ENCODE measurements at places on chromosomes 7 and 10. TPM values are rescaled to one million over a fixed set of nuclear protein-coding genes. Genes with fewer than 3 reads are reported as not detected.

GRCh38 chr7:88795553-88795952 lies at the start of gene TEX47:
Gene TEX47, minus strand, starts transcription at chr7:88795737. Its CDS starts 795 bp downstream, at chr7:88794942.
- no peak for DNase-seq

- DNase-seq: no peak
Observed at GRCh38 chr10:44569193-44570091, 184.5 kb upstream of the CXCL12 start.

GRCh38 chr10:104330168-104331110 lies 7.8 kb downstream of the ITPRIP start:
- DNase-seq: no peak

DNA sequence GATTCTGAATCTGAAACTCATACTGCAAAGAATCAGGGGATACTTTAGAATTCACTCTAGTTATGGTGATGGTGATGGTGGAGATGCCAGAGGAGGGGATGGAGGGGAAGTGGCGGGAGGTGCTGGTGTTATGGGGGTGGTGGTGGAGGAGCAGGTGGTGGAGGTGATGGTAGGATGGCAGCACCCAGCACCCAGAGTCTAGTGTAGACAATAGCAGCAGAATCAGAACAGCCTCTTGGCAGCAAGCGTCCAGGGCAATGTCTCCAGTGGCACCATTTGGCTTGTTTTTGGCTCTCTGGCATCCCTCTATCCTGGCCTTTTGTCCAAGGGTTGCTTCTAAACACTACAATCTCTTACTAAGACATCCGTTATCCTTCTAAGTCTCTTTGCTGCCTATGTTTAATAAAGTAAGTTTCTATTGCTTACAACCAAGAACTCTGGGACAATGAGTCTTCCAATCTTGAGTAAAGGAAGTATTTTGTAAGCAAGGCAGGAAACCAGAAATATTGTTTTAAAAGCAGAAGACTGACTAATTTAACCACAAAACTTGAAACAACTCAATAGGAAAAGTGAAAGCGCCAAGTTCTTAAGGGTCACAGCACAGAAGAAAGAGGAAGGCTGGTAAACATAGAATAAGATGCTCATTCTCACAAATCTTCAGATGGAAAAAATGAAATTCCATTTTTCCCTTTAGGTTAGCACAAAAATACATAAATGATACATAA lies 42.4 kb upstream of the GDF10 start:
- peak; percentile 61 for DNase-seq

- DNase-seq: no peak
Observed at GRCh38 chr10:85916286-85916685, 450.3 kb downstream of the GRID1 start.

- DNase-seq: no peak
Observed at GRCh38 chr7:67631476-67631875, 634.8 kb downstream of the TYW1 start.

DNA sequence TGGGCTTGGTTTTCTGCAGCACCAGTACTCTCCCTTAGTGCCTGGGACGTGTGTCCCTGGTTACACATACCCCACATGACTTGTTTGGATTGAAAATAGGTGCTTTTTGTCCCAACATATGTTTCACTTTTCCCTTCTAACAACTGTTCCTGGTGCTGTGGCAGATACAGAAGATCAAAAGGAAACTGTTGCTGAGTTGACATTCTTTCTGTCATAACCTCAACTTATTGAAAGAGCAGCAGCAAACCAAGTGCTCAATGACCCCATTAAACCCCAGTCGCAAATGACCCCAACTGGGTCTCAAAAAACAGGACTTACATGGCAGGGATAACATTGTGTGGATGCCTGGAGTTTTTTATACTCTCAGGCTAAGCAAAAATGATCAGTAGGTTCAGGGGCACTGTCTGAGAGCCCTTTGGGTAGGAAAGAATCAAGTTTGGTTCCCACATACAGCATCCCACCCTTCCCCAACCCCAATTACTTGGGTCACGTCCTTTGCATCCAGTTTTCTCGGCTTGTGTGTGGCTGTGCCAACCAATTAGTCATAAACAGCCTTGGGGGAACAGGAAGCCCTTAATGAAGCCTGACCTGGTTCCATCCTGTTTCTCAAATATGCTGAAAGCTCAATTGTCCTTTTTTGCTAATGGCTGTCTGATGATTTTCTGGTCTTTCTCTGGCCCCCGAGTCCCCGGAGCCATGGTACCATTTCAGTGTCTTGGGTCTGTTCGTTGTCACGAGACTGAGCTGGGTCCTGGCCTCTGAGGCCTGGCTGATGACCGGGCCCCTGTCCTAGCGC lies 4.9 kb downstream of the HKDC1 start:
- DNase-seq: no peak

- peak; percentile 24 for DNase-seq
Observed at GRCh38 chr7:142485617-142486226, 227.9 kb upstream of the PRSS58 start.

- DNase-seq: no peak
Observed at GRCh38 chr10:68137171-68137570, 27.9 kb downstream of the MYPN start.

DNA sequence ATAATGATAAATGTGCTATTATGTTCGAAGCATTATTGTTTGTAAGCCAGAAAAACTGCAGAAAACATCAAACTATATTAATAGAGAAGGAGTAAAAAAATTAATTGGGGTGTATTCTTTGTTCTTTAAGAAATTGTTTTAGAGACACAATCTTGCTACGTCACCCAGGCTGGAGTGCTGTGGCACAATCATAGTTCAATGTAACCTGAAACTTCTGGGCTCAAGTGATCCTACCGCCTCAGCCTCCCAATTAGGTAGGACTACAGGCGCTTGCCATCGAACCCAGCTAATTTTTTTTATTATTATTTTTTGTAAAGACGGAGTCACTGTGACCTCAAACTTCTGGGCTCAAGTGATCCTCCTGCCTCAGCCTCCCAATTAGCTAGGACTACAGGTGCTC lies 1138.6 kb downstream of the GATA3 start:
- no peak for DNase-seq

GRCh38 chr7:80264769-80265495 lies 130.3 kb downstream of the GNAI1 start:
- DNase-seq: no peak

DNA sequence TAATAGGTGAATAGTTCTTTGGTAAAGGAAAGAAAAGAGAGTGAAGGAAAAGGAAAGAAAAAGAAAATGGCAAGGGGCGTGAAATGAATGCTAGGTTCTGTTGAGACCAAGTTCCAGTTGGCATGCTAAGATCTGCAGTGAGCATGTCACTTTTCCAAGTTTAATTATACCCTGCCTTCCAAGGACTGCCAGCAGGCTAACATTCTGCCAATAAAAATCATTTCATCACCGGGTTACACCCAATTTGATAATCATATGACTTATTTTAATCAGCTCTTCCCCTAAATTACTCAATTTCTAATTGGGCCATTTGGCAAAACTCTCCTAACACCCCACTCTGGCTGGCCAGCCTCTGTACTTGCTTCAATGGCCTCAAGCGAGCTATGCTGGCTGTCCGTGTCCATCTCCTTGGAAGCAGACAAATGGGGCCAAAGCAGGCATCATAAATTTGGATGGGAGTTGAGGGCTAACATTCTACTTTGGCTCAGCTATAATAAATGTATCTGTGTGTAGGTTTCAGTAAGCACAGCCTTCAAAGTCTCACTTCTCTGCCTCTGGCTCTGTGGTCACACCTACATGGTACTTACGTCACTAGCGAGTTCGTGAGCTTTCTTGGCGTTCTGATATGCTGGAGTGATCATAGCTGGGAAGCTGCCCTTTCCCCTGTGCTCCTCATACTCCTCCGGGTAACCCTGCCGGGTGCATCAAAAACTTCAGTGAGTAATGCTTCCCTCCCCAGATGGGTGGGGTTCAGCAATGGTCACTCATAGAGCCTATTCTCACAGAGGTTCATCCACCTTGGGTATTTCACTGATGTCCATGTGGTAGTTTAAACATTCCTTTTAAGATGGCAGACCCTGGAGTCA lies 17.3 kb downstream of the NRAP start:
- DNase-seq: no peak

DNA sequence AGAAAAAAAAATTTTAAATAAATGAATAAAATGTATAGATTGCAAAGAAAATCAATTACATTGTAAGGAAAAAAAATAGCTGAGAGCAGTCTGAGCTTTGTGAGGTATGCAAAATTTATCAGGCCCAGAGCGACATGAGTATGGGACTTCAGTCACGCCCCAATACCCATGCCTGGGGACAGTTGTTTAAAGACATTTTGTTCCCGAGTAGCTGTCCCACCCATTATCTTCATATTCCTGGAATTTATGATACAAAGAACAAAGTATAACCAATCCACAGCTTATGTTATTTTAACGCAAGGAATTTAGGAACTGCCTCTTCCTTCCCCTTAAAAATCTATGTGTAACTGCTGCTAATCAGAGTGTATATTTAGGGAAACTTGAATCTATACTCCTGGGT lies 1.6 kb upstream of the PON2 start:
- no peak for DNase-seq

- no peak for DNase-seq
Observed at GRCh38 chr10:110609605-110610004, 34.5 kb upstream of the RBM20 start.

- no peak for DNase-seq
Observed at GRCh38 chr10:114719311-114719710, 61.2 kb upstream of the ABLIM1 start.

Gene PRLHR
- total RNA-seq: not detected

- DNase-seq: no peak
Observed at GRCh38 chr10:75402486-75403143, 1.1 kb upstream of the ZNF503 start.

- peak; percentile 89 for DNase-seq
Observed at GRCh38 chr10:100185364-100186252, at the start of gene ERLIN1. Gene ERLIN1, minus strand, starts transcription at chr10:100186029. Its CDS starts 403 bp downstream, at chr10:100185626.

DNA sequence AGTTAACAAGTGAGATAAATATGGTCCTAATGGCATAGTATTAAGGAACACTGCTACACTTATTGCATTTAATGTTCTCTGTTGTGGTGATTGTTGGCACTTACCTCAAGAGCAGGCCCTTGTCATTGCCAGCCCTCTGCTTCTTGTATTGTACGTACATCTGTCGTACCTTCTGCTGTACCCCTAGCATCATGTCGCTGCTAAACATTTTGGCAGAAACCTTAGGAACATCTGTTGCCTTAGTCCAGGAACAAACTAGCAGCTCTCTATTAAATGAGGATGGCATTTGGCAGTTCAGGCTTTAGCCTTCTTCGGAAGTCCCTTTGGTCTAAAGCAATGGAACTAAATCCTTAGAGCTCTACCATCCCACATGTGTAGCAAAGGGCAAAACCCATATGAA lies 47.6 kb downstream of the PRKG1 start:
- no peak for DNase-seq

- DNase-seq: no peak
Observed at GRCh38 chr10:65846949-65847348, 1078.9 kb upstream of the LRRTM3 start.

DNA sequence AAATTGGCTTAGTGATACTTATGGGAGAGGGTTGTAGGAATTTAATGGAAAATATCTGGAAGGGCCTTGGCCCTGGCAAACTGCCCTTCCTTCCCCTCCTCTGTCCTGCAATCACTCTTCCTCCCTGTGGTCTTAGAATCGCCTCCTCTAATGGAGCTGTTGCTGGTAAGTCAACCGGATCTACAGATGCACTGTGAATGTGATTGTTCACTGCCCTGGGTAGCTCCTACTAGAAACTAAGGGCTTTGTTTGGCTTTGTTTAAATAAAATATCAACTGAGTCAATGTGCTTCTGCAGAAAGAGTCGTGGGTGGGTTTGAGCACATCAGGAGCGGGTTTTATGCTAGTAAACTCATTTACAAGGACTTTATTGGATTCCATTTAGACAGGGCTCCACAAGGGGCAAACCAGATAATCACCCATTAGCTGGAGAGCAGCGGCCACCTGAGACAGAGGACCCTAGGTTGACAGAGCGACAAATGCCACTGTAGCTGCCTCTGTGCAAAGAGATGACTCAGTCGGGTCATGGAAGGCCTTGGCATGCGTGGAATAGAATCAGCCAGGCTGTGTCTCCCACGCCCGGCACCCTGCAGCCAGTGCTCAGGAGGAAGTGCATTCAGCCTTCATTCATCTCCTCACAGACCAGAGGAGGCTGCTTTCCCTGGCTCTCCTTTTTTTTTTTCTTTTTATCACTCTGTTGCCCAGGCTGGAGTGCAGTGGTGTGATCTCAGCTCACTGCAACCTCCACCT lies 97.9 kb downstream of the GAD2 start:
- no peak for DNase-seq

DNA sequence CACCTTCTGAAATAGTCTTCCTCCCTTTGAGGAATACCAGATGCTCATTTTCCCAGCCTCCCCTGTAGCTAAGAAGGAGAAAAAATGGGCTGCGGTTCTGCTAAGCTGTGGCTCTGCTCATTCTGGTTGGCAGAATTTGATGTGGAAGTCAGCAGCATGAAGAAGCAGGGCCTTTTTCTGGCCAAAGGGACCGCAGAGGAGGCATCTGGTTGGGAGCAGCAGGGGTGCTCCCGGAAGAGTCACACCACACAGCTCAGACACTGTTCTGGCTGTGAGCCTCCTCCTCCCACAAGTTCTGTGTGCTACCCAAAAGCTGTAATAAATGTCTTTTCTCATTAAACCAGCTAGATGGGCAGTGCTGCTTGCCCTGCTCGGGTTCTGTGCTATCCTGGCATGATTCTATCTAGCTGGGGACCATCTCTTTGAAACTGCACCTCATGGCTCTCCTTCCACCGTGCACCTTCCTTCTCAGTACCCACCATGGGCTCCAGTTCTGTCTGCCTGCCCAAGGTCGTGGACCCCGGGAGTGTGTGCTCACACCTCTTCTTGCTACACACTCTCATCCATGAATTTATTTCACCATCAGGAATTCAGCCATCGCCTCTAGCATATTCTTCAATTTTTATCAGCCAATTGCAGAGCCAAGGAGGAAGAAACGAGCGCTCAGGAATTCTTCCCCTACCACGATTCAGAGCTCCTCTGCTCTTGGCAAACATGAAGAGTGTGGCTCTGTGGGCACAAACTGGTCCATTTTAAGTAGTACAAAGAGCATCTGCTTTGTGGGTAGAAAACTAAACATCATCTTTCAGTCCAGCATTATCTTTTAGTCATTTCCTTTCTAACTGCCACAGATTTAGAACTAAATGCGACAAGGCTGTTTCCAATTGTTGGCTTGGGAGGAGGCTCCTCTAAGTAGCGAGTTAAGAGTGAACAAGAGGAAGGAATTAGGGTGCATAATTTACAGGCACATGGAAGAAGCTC lies 76.9 kb downstream of the FAM171A1 start:
- no peak for DNase-seq

- no peak for DNase-seq
Observed at GRCh38 chr7:16918288-16918895, 36.6 kb upstream of the AGR3 start.
